CD4-positive, alpha-beta T cell treated with Interleukin-17A for 4 hours (primary cell): ENCODE measurements at places on chromosomes 7 and 10.

GRCh38 chr7:28957064-28957750 is 923 bp downstream of the TRIL start:
- DNase-seq = no peak

- no peak for DNase-seq
These were observed 1.9 kb upstream of the SGMS1 start for GRCh38 chr10:50625649-50626132.

- DNase-seq = no peak
These were observed 287.6 kb upstream of the HGF start for GRCh38 chr7:82057476-82057875.

DNA sequence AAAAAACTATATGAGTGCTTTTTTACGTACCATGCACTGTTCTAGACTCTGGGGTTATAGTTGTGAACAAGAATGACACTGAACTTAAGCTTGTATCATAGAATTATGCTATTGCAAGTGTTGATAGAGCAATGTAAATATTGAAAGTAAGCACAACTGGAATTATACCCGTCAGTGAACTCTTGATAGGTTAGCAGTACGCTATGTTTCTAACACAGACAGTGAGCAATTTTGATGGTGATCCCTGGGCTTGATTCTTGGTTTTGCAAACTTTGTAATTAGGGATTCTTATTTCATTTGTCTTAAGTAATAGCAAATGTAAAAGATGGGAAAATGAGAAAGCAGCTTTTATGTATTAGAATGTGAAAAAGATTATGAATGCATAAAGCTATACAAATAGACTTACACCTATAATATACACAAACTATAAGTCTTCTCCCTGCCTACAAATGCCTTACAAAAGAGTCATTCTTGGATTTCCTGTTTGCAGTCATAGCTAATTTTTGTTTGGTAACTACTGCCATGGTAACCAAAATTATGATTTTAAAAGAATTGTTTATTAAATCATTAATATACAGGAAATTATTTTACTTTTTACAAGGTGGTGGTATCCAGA is 6.7 kb downstream of the TES start:
- DNase-seq = no peak

- no peak for DNase-seq
These were observed 663.9 kb downstream of the POM121L12 start for GRCh38 chr7:53699215-53699837.

GRCh38 chr10:20485554-20485953 is 411.6 kb downstream of the NEBL start:
- DNase-seq = no peak

DNA sequence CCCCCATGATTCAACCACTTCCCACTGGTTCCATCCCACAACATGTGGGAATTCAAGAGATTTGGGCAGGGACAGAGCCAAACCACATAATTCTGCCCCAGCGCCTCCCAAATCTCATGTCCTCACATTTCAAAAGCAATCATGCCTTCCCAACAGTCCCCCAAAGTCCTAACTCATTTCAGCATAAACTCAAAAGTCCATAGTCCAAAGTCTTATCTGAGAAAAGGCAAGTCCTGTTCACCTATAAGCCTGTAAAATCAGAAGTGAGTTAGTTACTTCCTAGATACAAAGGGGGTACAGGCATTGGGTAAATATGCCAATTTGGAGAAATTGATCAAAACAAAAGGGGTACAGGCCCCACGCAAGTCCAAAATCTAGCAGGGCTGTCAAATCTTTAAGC is 272.9 kb downstream of the MAGI2 start:
- DNase-seq = no peak

DNA sequence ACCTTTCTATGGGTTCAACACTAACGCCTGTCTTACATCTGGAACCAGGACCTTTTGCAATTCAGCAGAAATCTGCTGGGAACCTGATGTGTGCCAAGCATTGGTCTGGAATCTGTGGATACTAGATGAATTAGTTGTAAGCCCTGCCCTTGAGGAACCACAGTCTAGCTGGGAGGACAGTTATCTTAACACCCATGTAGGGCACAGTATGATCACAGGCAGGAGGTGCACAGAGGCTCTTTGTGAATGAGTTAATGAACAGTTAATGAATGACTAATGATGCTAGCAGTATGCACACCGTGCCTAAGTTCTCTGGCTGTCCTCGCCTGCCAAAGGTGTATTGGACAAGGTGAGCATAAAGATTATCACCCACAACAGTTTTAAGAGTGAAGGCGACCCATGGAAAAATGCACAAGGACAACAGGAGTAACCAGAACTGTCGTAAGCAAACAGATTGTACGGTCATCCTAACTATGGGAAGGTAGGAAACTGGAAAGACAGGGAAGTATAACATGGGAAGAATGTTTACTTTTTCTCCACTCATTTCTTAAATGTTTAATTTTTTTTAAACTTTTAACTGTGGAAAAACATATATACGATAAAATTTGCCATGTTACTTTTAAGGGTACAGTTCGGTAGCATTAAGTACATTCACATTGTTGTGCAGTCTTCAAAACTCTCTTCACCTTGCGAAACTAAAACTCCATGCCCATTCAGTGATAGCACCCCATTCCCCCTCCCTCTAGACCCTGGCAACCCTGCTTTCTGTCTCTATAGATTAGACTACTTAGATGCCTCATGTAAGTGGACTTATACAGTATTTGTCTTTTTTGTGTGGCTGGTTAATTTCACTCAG is 139.9 kb downstream of the CXCL12 start:
- DNase-seq = no peak

DNA sequence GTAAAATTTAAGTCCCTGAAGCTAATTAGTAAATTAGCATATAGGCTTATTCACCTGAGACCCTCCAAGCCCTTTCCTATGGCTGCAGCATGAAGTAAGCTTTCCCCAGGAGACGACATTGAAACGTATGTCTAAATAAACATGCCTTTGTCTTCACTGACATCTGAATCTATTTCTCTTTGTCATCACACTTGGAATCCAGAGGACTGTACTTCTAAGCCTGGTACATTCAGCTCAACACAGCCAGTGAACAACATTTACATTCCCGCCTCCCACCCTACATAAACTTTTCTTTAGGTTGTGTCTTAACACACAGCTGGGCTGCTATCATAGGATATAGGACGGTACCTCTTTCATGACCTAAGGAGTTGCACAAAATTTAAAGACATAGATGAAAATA is 414.4 kb downstream of the SFMBT2 start:
- no peak for DNase-seq

DNA sequence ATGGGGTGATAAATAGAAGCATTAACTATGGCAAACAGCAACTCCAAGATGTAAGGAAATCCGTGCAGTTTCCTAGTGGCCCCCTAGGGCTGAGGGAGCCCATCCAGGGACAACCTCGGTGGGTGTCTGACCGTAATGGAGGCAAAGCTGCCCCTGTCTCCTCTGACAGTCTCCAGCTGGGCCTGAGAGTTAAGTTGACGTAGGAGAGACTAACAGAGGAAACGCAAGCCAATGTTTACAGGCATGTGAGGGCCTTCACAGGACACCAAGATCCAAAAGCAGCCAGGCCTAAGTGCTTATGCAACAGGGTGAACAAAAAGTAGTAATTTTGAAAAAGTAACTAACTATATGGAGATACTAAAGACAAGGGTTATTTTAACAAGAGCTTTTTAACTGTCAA is 330.0 kb upstream of the C7orf33 start:
- DNase-seq = no peak

- DNase-seq = no peak
These were observed 4.5 kb upstream of the SEMA3D start for GRCh38 chr7:85191383-85191782.

DNA sequence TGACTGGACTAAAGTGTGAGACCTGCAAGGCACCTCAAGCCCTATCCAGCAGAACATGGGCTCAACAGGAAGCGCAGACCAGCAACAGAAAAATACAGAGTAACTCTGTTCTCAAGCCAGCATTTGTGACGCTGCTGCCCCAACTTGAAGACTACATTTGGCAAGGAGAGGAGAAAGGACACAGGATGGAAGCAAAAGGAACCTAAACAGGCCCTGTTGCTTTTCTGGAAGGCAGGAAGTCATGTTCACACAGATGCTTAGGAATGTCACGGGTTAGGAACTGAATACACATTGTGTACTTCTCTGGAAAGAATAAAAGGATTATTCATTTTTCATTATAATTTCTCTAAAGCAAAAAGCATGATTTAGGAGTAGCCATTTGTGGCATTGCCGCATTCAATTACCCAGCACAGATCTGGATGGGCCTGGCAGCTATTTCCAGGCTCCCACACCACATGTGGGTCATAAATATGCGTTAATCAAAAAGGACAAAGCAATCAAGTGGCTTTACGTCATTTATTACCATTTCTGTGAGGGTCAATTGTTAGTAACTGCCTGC is 19.8 kb upstream of the TOMM7 start:
- no peak for DNase-seq

DNA sequence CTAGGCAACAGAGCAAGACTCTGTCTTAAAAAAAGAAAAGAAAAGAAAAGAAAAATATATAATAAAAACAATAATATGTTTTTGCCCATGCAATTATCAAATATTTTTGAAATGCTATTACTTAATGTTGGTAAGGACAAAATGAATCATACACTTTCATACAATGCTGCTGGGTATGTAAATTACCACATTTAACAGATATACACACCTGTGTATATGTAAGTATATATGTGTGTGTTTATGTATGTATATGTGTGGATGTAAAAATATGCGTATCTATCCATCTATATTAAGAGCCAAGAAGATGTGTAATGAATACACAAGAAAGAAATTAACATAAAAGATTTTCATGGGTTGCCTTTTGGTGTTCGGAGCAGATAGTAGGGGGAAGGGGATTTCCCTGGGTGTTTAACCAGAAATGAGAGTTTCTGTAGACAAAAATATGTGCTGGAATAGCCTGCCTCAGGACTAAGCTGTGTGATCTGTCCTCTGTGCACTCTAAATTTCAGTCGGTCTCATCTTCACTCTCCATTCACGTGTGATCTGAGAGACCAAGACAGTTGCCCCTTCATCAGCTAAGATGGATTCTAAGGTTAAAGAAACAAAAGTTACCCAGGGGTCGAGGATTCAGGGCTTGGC is 61.2 kb downstream of the PRKCQ start:
- no peak for DNase-seq

DNA sequence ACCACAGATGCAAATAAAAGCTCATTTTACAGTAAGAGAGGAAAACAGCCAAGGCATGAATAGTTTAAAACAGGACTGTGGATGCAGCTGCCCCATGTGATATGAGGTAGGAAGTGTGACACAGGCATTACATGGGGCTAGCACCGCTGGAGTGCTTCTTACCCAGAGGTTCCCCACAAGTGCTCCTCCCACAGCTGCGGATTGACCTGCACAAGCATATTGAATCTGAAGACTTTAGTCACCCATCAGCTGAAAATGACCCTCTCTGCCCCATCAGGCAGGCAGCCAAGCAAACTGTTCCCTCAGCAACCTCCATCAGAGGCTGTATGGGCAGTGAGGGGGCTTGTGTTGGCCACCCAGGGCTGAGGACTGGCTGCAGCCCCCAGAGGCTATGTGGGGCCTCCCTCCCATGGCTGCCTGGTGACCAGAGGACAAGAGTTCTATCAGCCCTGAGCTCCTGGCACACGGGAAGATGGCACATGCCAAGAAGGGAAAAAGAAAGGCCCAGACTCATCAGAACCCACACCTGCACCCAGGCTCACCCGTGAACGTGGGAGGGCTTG is 98.7 kb downstream of the TCERG1L start:
- no peak for DNase-seq

GRCh38 chr7:28836716-28837115 is 121.4 kb downstream of the TRIL start:
- no peak for DNase-seq

DNA sequence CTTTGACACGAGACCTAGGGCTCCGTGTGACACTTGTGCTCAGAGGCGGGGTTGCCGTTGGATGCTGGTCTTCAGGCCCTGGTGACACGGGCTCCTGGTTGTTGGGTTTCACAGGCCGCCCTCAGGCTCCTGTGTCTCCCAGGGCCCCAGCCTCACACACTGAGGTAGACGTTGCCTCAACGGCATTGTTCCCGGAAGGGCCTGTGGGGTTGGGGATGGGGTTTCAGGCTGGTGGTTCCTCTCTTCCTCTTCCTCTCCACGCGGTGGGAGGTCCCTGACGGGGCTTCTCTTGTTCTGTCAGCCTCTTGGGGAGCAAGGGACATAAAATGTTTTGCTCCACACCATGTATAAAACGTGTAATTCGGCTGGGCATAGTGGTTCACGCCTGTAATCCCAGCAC is 125.1 kb downstream of the TRRAP start:
- no peak for DNase-seq

DNA sequence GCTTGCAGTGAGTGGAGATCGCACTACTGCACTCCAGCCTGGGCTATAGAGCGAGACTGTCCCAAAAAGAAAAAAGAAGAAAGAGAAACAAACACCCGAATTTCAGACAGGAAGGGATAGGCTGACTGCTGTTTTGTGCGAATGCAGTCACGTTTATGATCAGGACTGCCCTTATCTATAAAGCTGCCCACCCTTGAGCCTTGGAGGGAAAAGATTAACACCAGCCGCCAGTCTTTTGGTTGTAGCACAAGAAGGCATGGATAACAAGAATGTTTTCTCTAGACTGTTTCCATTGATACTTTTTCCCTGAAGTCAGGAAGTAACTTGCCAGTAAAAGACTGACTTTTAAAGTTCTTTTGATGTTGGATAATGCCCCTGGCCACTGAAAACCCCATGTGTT is 314.0 kb downstream of the BICC1 start:
- no peak for DNase-seq

GRCh38 chr10:30704026-30704600 is 74.6 kb upstream of the LYZL2 start:
- DNase-seq = peak; percentile 26

DNA sequence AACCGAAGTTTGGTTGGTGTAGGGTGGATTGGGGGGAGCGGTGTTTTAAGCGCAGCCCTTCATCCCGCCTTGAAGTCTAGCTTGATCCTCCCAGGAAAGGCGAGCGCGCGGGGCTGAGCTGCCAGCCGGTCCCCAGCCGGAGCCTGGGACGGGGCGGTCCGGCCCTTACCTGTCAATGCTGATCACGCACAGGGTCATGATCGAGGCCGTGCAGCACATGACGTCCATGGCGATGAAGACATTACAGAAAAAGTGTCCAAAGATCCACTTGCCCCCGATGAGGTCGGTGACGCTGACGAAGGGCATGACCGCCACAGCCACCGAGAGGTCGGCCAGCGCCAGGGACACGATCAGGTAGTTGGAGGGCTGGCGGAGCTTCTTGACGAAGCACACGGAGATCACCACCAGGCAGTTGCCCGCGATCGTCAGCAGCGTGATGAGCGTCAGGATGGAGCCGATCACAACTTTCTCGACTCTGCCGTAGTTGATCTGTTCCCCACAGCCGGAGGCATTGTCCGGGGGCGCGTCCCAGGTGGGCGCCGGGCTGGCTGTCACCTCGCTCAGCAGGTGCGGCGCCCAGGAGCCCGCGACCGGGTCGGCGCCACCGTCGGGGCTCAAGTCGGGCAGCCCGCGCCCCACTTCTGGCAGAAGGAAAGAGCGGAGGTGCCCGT is 740 bp downstream of the HTR7 start:
- peak; percentile 15 for DNase-seq

DNA sequence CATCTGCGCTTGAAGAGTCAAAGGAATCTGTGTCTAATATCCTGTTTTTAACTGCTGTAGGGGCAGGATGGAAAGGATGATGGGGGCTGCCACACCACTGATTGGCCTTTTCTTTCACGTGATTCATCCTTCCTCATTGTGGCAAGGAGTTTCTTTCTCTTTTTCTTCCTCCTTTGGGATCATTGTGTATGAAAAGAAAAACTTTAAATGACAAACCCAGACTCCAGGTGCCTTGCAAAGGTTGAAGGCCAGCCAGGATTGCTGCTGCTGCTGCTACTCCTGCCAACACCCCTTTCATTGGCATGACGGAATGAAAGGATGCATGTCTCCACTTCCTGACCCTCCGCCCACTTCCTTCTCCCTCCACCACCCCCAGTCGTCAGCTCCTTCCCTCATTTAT is 6.5 kb upstream of the OIT3 start:
- DNase-seq = no peak

GRCh38 chr10:48778193-48778857 is 93.7 kb downstream of the WDFY4 start:
- no peak for DNase-seq
